ENCODE measurements at places on chromosomes 3 and 15.

- DNase-seq, result no peak
Observed at GRCh38 chr3:156176048-156176447, 55.7 kb downstream of the KCNAB1 start.

DNA sequence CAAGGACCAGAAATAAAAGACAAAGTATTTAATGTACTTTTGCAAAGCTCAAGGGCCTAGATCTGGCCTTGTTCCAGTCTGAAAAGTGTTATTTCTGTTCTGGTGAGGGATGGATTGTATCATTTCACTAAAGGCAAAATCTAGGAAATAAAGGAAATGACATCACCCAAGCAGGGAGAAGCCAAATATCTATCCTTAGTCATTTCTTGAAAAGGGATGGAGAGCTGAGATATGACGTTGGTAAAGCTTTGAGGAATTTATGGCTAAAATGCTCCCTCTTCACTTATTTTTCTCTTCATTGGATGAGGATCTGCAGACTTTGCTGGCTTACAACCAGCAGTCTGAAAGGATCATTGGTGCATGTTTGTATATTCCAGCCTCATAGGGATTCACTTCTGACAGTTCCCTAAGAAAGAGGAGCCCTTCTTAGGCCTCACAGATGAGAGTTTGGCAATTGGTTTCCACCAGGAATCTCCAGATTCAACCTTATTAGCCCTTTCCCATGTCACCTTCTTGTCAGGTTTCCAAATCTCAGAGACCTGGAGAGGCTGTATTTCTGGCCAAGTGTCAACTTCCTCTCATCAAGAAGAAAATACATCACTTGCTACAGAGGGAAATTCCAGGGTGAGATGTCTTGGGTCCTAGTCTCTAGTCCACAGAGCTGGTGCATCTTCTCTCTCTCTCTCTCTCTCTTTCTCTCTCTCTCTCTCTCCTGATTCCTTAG is 93.7 kb upstream of the BOC start:
- DNase-seq, result no peak

- DNase-seq, result no peak
Observed at GRCh38 chr3:99867594-99868310, 50.1 kb downstream of the CMSS1 start.

DNA sequence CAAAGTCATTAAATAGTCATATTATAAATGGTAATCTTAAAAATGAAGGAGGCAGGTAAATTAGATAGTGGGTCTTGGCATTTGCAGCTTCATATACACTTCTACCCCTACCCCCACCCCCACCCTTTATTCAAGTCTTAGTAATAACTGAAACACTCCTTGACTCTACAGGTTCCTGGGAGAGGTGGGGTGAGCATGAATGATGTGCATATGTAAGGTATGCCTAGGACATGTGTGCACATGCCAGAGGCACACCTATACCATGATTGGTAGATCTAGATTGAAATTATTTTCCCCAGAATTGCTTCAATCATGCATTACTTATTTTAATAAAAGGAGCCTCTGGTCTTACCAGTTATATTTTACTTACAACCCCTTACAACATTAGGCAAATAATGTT is 40.1 kb upstream of the PDCD6IP start:
- DNase-seq, result no peak

- DNase-seq, result no peak
Observed at GRCh38 chr15:79455361-79455760, 23.2 kb downstream of the MINAR1 start.

- no peak for DNase-seq
Observed at GRCh38 chr3:115272036-115272824, 125.1 kb upstream of the ZBTB20 start.

Measured in progenitor cell of endocrine pancreas (in vitro differentiated cells).